Stimulated activated CD4-positive, alpha-beta T cell treated with anti-CD3 and anti-CD28 coated beads, Interleukin-15, amount 100 ng/mL, for 1 hour (primary cell): ENCODE measurements at places on chromosomes 5 and 9.

GRCh38 chr9:128635266-128636023, 21.2 kb downstream of the DYNC2I2 start:
- no peak for DNase-seq

- DNase-seq = no peak
Measured at GRCh38 chr9:2418619-2419018, 203.0 kb upstream of the VLDLR start.

GRCh38 chr5:33531824-33532223, 91.1 kb downstream of the TARS1 start:
- no peak for DNase-seq

GRCh38 chr5:74460694-74461093, 179.8 kb downstream of the ENC1 start:
- no peak for DNase-seq

- DNase-seq = no peak
Measured at GRCh38 chr9:124595743-124596142, 88.5 kb upstream of the NR5A1 start.

- no peak for DNase-seq
Measured at GRCh38 chr5:90279091-90279490, 130.5 kb downstream of the CETN3 start.

DNA sequence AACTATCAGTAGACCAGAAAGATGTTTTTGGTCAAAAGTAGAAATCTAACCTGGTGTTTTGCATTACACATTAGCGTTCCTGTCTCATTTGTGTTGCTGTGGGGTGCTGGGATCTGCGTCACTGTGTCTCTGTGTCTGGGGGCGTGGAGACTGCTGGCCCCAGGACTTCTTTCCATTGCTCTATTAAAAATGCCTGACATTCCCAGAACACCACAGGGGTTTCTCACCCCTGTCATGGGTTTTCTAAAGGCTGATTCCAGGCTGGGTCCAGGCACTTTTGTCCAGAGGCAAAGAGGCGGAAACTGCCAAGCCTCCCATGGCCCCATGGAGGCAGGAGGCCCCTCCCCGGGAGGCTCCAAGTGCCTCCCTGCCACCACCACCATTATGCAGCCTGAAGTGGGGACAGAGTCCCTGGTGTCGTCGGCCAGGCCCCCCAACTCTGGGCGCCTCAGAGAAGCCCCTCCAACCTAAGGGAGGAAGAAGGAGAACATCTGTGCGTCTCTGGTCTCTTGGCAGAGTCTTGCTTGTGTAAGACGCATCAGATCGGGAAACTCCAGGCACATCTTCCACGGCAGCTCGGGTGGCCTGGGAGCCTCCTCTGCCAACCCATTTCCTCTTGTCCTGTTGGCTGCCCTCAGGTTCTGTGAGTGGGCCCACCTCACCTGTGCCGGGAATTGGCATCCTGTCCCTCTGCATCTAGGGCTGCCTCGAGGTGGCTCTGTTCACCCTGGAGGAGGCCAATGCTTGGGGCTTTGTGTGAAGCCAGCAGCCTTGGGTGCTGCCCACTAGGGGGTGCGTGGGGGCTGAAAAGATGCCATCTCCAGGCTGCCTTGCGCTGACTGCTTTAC, 13.8 kb upstream of the PLEKHG4B start:
- no peak for DNase-seq
